Right cardiac atrium (tissue), 5 donors: ENCODE measurements at places on chromosomes 2 and 18.

- DNase-seq, result no peak
Measured at GRCh38 chr2:212097001-212097400, 441.6 kb downstream of the ERBB4 start.

- DNase-seq, result peak; percentile 47
Measured at GRCh38 chr2:45237850-45238542, 228.7 kb upstream of the SIX2 start.

DNA sequence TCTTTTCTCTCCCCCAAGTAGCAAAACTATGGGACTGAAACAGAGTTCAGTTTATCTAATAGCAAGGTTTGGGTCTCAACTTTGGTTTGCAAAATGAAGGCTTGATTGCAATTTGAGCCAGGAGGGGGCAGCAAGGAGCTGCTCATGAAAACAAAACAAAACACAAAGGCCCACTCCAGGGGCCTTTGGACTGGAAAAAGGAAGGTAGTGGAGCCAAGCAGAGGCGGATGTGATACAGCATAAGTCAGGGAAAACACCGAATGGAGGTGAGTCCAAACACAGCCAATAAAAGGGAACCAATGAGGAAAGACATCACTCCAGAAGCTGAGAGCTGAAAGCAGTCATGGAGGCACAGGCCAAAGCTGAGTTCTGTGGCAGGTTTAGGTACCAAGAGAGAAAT lies 799.7 kb upstream of the ACVR2A start:
- peak; percentile 26 for DNase-seq

DNA sequence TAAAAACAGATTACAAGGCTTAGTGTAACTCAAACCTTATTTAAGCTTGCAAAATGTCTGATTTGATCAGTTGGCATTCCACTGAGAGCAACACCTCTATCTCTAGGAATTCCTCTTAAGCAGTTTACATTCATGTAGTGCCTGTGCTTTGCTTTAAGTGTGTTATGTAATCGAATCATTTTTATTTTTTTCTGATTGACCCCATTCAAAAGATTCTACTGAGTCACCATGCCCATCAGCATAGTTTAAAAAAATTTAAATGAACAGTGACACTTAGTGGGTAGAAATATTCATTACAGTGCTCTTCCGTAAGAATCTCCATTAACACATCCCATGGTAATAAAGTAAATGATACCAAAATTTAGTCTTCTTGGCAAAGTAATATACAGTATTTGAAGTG lies 67.8 kb upstream of the SLC4A10 start:
- no peak for DNase-seq

- DNase-seq, result no peak
Measured at GRCh38 chr2:19900931-19901441, 797 bp downstream of the TTC32 start.

DNA sequence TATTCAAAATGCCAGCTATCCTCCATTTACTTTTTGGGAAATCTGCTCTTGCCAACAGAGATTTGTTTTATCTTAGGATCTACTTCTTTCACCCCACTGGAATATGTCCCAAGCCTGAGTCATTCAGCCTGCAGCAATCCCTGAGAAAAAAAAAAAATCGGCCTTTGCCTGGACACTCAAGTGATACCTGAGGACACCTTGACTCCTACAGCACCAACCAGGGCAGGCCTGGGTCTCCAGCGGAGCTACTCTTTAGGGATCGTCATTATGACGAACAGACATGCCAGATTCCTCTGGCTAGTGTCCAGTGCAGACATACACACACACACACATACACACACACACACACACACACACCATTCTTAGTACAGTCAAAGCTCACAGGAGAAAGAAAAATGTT lies 2.2 kb upstream of the UGT1A6 start:
- no peak for DNase-seq

DNA sequence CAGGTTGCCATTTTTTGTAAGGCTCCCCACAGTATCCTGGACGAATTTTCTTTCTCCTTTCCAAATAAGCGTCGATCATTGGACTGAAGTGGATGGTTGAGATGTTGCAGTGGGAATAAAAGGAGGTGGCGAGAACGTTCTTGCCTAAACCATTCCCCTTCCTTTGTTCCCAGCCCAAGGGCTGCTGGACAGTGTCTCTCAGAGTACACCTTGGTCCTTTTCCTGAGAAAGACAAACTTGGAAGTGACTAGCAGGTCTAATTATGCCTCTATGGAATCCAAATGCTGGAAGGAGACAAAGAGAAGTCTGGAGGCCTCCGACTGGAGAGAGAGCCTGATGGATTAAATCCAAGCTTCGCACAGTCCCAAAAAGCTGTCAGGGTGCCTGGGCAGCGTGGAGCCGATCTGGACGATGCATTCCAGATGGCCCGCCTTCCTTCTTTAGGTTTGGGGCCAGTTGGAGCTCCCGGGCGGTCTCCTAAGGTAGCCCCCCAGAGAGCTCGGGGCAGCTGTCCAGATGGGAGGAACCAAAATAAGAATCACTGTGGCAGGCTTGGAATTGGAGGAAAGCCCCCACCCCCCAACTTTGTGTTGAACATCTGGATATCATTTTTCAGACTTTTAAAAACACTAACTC lies 186.8 kb downstream of the TMEM247 start:
- peak; percentile 91 for DNase-seq

DNA sequence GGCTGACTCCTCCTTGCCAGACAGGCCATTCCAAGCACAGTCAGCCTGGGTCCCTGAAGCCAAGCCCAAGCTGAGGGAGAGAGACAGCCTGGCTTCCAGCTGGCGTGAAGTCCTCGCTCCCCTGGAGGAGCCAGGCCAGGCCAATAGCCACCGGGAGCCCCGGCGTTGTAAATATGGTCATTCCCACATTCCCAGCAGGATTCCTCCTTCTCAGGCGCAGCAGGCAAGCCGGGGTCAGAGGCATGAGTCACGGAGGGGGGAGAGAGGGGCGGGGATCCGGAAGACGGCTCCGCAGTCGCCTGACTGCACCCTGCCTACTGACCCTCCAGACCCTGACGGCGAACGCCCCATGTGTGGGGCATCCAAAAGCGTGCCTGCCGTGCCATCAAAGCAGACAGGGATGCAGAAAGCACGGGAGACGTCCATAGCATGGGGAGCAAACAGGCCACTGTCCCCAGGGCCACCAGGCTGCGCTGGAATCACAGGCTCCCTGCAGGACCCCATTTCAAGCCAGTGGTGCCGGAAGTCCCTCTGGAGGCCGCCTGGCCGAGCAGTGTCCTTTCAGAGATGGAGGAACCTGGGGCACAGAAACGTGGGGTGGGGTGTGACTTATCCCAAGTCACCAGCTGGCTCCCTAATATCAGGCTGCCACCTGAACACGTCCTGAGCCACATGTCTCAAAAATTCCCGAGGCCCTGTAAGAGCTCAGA lies 48.2 kb downstream of the TWIST2 start:
- DNase-seq, result peak; percentile 91

DNA sequence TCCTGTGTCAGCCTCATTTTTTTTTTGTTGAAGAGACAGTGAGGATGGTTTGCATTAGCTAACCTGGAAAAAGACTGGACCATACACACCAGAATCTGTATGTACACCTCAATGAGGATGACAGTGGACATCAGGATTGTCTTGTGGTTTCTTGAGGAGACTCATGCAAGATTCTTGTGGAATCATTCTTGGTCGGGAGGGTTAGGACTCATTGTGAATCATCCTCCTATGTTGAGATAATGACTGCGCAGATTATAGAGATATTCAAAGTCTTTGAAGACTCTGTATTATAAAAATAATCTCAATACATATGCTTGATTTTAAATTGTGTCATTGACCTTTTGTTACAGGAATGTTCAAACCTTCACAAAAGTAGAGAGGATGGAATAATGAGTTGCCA lies 49.1 kb upstream of the DOCK10 start:
- no peak for DNase-seq

GRCh38 chr2:178553047-178553446 lies 72.8 kb downstream of the PLEKHA3 start:
- DNase-seq, result no peak

DNA sequence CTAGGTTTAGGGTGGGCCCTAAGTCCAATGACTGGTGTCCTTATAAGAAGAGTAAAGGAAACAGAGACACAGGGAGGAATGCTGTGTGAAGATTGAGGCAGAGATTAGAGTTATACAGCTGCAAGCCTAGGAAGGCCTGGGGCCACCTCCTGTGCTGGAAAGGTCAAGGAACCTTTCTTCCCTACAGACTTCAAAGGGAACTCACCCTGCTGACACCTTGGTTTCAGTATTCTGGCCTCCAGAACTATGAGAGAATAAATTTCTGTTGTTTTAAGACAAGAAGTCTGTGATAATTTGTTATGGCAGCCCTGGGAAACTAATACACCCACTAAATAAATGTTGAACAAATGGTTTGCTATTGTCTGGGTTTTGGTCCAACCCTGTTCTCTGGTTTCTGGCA lies 102.3 kb upstream of the NEUROD1 start:
- no peak for DNase-seq

DNA sequence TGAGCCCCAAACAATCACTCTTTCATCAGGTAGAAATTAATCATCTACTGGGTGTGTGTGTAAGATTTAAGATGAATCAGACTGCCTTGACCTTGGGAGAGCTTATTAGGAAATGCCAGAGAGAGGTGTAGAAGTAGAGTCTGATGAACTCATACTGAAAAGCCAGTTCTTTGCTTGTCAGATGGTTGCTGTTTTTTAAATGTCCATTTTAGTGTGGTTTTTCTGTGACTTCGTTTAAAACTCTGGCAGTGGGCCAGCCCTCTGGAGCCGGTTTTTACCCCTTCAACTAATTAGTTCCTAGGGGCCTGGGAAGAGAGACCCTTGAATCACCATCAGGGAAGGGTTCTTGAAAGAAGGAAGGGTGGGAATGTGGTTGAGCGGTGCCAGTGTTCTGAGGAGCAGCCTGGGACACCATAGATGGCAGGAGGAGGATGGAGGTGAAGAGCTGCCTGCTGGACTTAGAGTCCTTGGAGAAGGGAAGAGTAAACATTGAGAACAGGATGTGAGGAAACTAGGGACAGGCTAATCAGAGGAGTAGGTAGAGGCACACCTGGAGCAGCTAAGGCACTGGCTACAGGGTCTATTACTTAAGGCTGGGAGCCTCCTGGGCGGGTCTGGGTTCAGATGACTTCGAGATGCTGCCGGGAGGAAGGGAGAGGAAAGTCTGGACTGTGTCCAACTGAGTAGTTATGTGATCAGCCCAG lies 66.1 kb downstream of the LRRFIP1 start:
- DNase-seq, result no peak

DNA sequence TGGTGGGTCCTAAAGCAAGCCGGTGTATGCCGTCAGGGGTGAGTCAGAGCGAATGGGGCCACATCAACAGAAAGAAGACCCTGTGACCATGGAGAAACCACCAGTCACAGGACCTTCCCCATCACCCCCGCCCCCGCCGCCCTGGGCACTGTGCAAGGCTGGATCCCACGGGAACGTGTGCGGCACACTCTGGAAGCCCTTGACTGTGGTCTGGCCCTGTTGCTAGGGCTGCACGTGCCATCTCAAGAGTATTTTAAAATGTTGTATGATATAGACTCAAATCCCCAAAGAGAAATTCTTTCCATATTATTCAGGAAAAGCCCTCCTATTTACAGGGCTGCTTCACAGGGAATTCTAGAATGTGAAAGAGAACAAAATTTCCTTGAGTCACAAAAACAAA lies 174.8 kb downstream of the BCL2 start:
- no peak for DNase-seq

DNA sequence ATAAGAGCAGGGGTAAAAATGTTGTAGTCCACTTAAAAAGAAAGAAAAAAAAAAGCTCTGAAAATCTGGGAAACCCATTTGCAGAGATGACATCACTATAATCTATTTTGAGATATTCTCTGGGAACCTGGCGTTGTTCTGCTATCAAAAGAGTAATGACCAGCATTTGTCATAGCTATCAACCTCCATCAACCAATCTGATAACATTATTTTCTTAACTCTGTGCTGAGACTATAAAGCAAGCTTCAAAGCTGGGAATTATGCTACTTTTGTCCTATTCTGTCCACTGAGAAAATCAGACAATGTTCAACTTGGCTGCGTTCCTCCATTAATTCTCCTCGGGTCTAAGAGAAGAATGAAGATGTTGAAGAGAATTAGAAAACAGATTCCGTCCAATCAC lies 107.5 kb downstream of the STK39 start:
- no peak for DNase-seq

DNA sequence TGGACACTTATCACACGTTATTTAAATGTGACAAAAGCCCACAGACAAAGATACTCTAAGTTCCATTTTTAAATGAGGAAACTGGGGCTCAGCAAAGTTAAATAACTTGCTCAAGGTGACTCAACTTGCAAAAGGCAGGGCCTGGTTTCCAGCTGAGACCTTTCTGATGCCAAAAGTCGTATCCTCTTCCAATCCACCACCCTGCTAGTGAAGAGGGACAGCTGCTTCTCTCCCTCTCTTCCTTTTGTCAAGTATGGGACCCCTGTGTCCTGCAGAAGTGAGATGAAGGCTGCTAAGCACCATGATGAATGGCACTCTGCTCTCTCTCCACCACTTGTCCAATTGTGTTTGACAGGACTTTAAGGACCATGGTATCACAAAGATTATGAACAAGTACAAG lies 140.9 kb downstream of the DYM start:
- DNase-seq, result no peak

DNA sequence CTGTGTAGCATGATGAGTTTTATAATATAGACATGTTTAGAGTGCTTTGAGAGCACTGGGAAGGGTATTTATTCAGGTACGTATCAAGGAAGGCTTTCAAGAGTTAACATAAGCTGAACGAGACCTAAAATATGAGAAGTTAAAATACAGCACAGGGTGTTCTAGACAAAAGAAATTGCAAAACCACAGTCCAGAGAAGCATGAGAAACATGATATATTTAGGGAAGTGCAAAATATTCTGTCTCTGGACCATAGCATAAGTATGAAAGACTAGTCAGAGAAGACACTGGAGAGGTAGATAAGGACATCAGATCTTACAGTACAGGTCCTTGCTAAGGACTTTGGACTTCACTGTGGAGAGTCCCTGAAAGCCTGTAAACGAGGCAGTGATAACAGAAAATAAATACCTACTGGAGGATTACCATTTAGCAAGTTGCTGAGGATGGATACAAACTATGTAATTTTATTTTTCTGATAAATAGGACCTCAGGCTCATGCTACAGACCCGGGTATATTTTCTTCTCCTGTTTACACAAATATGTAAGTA lies 43.7 kb downstream of the FSIP2 start:
- no peak for DNase-seq

DNA sequence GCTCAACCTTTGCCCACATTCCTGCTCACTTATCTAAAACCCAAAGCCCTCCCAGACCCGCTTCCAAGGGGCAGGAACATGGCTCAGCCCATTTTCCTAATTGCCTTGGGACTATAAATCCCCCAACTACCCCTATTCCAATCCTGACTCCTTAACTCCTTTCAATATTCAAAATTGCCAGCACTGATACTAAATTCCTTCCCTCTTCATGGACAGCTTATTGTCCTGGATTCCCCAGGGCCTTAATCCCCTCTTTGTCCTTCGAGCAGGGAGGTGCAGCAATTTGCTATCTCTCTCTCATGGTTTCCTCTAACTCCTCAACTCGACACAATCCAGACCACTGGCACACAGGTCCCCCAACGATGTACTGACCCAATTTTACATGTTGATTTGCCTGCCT lies 99.1 kb downstream of the SLC25A12 start:
- DNase-seq, result no peak

- no peak for DNase-seq
Measured at GRCh38 chr2:223058952-223059716, 7.1 kb downstream of the KCNE4 start.

GRCh38 chr2:39571111-39571731 lies 94.5 kb upstream of the TMEM178A start:
- DNase-seq, result no peak
